NCI-H226 (cell line): ENCODE measurements at places on chromosomes 12 and 14.
A peak's percentile ranks its signal among the peaks of the same experiment; 100 is the strongest.

DNA sequence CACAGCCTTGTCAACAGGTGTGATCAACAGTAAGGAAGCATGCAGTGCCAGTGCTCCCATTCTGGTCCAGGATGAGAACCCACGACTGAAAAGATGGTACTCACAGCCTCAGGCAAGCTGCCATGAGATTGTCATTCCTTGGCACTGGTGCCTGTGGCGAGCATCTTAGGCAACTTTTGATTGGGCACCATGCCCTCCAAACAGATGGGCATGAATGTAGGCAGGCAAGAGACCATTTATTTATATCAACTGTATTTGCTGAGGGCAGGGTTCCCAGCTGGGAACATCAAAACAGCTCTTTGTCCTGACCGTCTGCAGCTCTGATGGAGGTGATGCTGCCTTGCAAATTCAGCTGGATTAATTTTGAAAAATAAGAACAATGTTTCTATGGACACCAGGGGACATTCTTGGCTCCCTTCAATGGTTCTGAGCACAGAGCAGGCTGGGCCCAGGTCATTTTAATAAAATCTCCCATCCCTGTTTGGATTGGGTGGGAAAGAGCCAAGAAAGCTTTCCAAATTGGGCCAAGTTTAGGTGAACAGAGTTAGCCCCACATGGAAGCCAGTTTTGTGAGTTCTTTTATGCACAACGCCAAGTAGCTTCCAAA is 522.5 kb downstream of the RMST start:
- no peak for DNase-seq

GRCh38 chr14:44898551-44898950 is 63.2 kb downstream of the KLHL28 start:
- DNase-seq: no peak

- DNase-seq: no peak
These were observed 65.3 kb downstream of the PDE6H start for GRCh38 chr12:15038137-15038536.

DNA sequence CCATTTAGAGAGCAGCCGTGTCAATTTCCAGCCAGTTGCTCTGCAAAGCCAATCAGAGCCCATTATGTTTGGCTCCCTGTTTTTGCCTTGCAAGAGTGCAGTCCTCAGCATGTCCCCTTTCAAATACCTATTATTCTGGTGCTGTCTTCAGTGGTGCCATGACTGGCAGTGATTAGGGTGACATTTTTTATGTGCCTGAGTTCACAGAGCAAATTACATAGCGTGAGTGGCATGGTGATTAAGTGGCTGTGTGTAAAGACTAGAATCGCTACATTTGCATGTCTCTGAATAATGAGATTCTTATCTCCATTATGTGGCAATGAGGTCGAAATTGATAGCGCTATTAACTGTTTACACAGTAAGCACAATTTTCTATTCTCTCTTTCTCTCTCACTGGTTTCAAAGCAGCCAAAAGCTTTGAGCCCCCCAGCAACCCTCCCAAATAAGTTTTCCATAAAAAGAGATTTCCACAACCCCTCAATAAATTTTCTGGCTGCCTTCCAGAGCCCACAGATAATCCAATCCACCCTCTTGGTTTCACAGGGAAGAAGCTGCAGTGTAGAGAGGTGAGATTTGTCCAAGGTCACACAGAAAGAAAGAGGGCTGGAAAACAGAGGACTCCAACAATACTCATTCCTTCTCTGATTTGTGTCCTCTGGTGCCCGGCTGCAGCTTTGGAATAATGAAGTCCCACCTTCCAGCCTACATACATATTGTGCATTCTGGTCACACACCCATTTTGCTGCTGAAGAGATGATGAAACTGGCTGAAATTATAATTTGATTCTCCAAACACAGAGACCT is 58.8 kb upstream of the NUDT4 start:
- no peak for DNase-seq

DNA sequence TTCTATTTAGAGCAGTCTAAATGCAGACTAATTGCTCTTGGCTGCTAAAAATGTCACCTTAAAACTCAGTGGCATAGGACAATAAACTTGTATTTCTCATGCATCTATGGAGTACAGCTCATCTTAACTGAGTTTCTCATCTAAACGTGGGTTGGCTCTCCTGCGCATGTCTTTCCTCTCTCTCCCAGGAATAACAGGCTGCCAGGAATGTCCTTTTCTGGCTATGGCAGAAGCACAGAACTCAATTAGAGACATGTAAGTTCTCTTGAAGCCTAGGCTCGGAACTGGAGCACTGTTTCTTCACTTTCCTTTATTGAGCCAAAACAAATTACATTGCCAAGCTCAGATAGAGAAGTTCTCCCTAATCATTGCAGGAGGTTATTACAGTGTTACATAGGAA is 722.3 kb upstream of the FLRT2 start:
- DNase-seq: no peak

- DNase-seq: no peak
These were observed 75.9 kb upstream of the RERGL start for GRCh38 chr12:18165889-18166288.

- no peak for DNase-seq
These were observed 28.6 kb upstream of the NR1H4 start for GRCh38 chr12:100445081-100445481.

DNA sequence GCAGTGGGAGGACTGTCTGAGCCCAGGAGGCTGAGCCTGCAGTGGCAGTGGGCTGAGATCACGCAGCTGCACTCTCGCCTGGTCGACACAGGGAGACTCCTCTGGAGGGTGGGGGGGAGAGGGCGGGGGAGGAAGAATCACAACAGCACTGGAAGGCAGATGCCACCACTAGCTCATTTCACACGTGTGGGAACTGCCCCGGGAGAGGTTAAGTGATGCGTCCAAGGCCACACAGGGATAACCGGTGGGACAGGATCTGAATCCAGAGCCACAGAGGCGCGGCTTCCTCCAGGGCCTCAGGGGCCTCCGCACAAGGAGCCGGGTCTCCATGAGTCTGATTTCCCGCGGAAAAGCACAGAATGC is 20.8 kb downstream of the STX2 start:
- no peak for DNase-seq

DNA sequence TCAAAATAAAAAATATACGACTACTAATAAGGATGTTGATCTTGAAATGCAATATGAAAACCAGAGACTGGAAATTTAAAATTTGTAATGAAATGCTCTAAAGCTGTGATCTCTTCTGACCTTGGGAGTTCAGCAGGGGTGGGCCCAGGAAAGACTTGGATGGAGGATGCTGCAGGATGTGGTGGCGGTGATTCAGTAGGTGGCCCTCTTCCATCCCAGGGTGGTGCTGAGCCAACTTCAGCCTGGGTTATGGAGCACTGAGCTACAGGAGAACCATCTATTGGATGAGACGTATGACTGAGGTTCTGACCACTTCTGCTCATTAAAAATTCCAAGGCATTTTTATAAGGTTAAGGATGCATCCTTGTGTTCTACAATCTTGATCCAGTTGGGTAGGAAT is 6.9 kb upstream of the PDE3A start:
- no peak for DNase-seq

DNA sequence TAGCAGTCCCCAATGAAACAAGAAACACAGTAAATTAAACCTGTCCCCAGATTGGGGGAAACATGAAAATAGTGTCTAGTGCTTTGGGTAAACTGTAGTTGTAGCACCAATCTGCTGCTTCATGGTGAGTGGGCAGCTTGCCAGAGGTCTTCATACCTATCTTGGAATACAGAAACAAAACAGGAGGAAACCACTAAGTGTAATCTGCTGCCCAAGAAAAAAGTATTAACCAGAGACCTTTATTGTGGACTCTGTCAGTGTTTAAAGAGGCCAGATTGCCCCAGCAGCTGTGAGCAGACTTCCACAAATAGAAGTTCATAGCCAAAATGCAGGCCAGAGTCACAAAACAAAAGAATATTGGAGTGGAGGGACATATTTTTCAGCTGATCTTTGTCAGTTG is 2.3 kb downstream of the ISCU start:
- no peak for DNase-seq

DNA sequence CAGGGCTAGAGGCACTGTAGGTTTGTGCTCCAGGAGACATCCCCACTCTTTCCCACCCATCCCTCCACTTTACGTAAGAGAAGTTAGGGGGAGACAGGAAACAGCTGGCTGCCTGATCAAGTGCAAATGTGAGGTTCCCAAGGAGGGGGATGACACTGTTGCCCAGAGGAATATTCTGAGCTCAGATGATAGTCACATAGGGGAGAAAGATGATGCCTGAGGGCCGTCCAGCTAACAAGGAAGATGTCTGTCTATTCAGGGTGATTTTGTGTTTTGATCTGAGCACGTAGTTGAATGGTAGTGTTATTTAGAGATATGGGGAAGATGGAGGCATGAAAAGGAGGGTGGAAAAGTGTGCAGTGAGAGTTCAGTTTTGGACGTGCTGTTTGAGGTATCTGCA is 13.9 kb upstream of the GPRC5D start:
- no peak for DNase-seq

DNA sequence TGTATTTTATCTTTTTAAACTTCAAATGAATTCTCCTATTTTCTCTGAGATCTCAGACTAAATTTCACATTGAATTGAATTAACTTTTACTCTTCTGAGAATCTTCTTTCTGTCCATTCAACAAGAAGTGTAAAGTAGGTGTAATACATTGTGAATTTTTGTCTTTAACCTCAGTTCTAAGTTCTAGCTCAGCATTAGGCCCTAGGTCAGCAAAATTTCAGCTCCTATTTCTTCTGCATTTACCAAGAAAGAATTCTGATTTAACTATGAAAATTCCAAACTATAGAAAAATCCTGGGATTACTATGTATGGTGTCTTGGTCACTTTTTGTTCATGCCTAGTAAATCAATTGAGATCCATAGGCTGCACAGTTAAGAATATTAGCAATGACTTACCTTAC is 110.9 kb upstream of the MYF6 start:
- DNase-seq: no peak

GRCh38 chr14:50038398-50039119 is 77.8 kb downstream of the VCPKMT start:
- peak; percentile 88 for DNase-seq

DNA sequence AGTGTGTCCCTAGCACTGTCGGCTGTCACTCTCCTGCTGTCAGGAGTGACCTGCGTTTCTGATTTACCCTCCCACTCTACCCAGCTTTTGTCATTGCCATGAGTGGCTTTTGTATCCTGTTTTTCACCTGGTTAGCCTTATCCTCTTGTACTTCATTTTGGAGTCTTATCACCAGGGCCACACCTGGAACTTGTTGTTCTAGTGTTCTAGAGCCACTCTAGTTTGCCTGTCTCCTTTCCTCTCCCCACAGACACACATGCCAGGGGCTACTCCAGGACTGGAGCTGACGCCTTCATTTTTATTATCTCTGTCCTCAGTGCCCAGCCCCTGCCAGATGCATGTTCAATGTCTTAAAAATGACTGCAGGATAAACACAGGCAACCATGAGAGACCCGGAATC is 34.2 kb downstream of the ZC3H14 start:
- DNase-seq: no peak

- DNase-seq: no peak
These were observed 21.8 kb downstream of the VPS37B start for GRCh38 chr12:122874081-122874480.

DNA sequence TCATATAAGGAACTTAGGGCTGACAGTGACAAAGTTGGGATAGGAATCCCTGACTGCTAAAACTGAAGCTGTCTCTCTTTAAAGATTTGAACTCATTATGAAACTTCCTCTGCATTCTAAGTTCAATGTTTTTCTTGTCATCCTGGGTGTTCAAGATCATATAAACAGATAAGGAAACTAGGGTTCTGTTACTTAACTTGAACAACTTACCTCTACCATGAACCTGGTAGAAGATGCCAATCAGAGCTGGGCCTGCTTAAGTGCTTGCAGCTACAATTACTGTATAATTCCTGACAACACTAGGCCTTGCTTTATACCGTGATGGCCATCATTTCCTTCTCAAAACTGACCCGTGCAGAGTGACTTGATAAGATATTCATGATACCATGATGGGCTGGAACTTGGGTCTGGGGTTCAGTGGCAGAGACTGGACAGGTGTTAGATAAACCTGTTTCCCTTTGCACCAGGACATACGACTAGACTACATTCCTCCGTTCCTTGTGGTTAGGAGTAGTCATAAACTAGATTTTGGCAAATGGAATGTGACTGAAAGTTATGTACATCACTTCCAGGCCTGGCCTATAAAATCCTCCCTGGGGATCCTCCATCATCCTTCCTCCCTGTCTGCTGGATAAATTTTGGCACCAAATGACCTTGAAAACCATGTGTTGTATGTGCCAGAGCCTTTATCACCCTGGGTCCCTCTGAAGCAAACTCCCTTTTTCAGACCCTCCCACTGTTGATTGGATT is 172.2 kb upstream of the PRICKLE1 start:
- peak; percentile 36 for DNase-seq

- DNase-seq: no peak
These were observed 28.6 kb downstream of the PRICKLE1 start for GRCh38 chr12:42560977-42561376.

DNA sequence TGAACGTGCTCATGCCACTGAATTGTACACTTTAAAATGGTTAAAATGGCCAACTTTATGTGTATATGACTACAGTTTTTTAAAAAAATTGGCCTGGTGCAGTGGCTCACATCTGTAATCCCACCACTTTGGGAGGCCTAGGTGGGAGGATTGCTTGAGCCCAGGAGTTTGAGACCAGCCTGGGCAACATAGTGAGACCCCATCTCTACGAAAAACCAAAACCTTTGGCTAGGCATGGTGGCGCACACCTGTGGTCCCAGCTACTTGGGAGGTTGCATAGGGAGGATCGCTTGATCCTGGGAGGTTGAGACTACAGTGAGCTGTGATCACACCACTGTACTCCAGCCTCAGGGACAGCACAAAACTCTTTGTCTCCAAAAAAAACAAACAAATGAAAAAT is 5.3 kb downstream of the BRI3BP start:
- DNase-seq: no peak

DNA sequence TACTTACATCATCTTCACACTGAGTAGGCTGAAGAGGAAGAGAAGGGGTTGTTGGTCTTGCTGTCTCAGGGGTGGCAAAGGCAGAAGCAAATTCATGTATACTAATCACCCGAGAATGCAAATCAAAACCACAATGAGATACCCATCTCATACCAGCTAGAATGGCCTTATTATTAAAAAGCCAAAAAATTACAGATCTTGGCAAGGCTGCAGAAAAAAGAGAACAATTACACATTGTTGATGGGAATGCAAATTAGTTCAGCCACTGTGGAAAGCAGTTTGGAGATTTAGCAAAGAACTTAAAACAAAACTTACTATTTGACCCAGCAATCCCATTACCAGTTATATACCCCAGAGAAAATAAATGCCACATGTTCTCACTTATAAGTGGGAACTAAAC is 154.9 kb downstream of the SEC23A start:
- peak; percentile 17 for DNase-seq

- DNase-seq: no peak
These were observed 32.3 kb downstream of the BCL11B start for GRCh38 chr14:99239661-99240092.

- DNase-seq: no peak
These were observed 37.9 kb upstream of the NCOR2 start for GRCh38 chr12:124605150-124605882.

DNA sequence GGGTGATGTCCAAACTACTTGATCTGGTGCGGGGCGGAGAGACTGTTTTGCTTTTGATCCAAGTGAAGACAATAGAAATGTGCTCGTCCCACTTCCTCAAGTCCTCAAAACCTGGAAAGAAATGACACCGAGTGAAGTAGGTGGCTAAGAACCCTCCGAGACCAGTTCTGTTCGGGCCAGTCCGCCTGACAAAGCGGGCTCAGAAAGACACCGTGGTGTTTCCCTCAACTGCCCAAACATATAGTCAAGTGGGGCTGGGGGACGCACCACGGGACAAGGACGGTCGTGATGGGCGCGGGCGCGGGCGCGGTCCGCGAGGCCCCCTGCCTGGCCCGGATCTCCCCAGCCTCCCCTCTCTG is 1.6 kb downstream of the PHLDA1 start:
- DNase-seq: no peak

GRCh38 chr12:2960996-2961616 is 1.9 kb downstream of the TEAD4 start:
- no peak for DNase-seq
